OCI-M1 (cell line): ENCODE measurements at places on chromosomes 3 and 15.
A peak's percentile ranks its signal among the peaks of the same experiment; 100 is the strongest.

DNA sequence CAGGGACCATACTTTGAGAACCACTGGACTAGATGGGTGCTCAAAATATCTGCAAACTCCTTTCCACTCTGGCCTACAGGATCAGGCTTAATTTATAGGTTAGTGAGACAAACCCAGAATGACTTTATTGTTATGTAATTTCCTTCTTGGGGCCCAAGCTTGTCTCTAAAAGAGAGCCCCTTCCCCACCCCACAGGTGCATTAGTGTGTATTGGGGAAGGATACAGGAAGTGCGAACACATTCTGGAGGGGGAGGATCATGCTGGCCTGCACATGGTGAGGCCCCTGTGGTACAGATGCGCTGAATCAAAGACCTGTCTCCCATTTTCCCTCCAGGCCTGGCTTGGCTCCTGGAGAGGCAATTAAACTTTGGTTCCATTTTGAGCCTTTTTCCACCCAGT, 273.0 kb upstream of the LRTM1 start:
- no peak for DNase-seq

GRCh38 chr3:132713977-132714727, 8.1 kb downstream of the NPHP3 start:
- DNase-seq, result no peak

- no peak for DNase-seq
Measured at GRCh38 chr15:74543583-74543982, 2.6 kb downstream of the ARID3B start.

- peak; percentile 47 for DNase-seq
Measured at GRCh38 chr3:138941259-138941885, 5.6 kb downstream of the FOXL2 start.

GRCh38 chr3:119641416-119641815, 19.0 kb downstream of the POPDC2 start:
- no peak for DNase-seq
